Astrocyte of the spinal cord (primary cell): ENCODE measurements at places on chromosomes 5 and 9.

- no peak for DNase-seq
These were observed 2.1 kb downstream of the SEPTIN8 start for GRCh38 chr5:132774896-132775295.

DNA sequence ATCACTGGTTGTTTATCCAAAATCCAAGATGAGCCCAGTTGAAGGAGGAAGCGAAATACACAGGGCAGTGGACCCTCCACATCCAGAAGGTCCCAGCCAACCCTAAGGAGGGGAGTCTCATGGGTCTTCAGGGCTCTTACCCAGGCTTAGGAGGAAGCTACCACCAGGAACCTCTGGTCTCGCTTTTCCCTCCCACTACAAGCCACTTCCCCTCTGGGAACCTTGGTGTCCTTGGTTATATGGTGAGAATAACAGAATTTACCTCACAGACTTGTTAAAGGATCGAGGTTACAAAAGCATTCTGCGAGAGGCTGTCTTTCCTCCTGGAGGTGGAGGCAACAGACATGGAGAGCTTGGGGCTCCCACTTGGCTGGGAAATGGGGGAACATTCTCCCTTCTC, 3.4 kb downstream of the HIGD2A start:
- no peak for DNase-seq

GRCh38 chr5:91670122-91670521, 287.0 kb upstream of the ARRDC3 start:
- no peak for DNase-seq

DNA sequence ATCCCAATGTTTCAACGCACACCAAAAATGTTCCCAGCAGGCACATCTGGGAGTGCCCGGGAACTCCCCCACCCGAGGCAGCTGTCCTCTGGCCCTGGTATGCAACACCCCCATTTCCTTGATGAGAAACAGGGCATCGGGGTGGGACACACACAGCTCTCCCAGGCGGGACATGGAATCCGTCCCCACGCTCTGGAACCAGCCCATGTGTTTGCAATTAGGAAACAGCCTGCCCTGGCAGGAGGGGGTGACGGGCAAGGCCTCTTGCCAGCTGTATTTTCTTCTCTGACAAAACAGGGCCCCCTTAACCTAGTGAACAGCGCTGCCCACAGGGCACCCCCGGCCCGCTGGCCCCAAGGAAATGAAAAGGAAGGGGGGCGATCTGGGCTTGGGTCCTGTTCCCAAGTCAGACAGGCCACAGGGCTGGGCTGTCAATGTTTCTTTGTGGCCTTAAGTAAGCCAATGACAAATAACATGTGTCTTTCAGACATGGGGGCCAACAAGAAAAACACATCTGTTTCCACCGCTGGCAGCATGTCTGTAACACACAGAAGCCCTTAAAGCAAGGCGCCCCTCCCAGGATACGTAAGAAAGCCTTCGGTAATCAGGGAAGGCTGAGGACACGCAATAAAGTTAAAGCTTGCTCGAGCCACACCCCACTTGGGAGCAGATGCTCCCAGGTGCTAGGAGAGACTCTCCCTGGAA, 125.3 kb downstream of the ROR2 start:
- no peak for DNase-seq

GRCh38 chr5:162324328-162324727, 256.8 kb downstream of the GABRG2 start:
- no peak for DNase-seq

DNA sequence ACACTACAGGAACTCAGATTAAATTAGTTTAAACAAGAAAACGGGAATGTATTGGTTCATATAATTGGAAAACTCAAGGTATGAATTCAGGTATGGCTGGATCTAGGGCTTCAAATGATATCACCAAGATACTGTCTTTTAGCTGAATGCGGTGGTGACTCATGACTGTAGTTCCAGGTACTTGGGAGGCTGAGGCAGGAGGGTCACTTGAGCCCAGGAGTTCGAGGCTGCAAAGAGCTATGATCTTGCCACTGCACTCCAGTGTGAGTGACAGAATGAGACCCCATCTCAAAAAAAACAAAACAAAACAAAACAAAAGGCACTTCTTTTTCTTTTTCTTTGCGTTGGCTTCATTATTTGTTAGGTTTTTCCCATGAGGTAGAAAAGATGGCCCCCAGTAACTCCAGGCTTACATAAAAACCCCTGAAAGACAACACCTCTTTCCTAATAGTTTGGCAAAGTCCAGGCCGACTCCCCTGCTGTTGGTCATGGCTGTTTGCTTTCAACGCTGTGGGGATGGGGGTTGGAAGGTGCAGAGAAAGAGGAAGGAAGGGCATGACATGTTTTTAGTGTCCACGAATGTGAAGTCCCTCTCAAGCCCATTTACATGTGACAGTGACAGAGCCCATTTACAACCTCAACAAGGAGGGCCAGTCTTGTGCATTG, 39.8 kb upstream of the CRB2 start:
- DNase-seq = no peak

DNA sequence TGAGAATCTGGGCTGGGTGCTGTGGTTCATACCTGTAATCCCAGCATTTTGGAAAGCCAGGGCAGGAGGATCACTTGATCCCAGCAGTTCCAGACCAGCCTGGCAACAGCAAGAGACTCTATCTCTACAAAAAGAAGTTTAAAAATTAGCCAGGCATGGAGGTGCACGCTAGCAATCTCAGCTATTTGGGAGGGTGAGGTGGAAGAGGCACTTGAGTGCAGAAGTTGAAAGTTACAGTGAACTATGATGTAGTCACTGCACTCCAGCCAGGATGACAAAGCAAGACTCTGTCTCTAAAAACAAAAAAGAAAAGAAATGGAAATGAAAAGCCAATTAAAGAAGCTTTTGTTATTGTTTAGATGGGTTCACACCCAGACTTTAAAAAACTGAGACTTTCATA, 131.6 kb upstream of the RASA1 start:
- no peak for DNase-seq

GRCh38 chr9:92494856-92495255, 12.6 kb upstream of the ASPN start:
- DNase-seq = no peak

DNA sequence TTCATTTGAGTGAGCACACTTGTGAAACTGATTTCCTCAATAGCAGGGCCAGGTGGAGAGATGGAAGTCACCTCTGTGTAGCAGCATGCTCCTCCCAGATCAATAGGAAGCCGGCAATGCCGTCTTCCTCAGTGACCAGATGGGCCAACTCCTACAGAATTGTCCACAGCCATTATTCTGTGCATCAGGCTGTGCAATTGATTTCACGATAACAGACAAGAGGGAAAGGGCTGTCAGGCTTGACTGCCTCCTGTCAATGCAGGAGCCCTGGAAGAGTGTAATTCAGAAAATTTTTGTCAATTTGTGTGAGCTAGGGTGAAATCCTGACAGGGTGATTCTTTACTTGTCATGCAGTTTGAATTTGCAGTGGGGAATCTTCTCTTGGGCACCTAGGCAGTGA, 838.4 kb upstream of the NUDT12 start:
- DNase-seq = no peak

- no peak for DNase-seq
These were observed 66.3 kb upstream of the PRRC1 start for GRCh38 chr5:127451096-127451495.
